Activated CD4-positive, alpha-beta T cell treated with anti-CD3 and anti-CD28 coated beads, Interleukin-2, amount 50 U/mL, for 16 hours (primary cell): ENCODE measurements at places on chromosomes 12 and 14.

DNA sequence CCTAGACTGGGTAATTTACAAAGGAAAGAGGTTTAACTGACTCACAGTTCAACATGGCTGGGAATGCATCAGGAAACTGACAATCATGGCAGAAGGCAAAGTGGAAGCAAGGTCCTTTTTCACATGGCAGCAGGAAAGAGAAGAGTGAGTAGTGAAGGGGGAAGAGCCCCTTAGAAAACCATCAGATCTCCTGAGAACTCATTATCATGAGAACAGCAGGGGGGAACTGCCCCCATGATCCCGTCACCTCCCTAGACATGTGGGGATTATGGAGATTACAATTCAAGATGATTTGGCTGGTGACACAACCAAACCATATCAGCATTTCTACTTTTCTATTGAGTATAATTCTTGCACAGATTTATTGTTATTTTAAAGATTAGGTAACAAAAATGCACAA lies 822.1 kb upstream of the FLRT2 start:
- no peak for DNase-seq

GRCh38 chr14:92426237-92426636 lies 87.3 kb upstream of the RIN3 start:
- DNase-seq = no peak

DNA sequence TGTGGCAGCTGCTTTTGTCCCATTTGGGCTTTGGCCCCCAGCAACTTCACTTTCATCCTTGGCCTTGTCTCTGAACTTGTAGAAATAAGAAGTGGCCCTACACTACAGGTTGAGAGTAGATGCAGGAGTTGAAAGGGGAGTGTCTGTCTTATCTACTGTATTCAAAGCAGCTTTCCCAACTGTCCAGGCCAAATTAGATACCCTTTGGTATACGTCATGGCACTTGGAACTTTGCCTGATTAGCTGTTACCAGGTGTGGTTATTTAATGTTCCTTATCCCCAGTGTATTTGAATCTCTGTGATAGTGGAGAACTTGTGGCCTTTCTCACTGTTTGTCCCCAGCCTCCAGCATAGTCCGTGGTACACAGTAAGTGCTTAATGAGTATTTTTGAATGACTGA lies 33.5 kb downstream of the SUDS3 start:
- no peak for DNase-seq

DNA sequence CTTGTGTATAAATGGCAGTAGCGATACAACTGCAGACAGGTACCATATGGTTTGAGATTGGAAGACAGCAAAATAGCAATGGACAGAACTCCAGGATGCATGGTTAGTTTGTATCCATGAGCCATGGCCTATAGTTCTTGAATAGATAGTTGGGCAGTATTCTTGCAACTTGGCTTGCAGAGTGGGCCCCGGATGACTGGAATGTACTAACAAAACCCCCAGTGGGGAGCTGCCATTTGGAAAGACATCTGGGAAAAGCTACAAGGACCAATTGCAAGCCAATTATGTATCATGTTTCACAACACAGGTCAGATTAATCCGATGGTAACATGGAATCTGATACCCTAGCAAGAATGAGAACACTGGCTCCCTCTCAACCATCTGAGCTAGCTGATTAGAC lies 279.6 kb downstream of the RERGL start:
- DNase-seq = no peak

GRCh38 chr14:99747167-99747566 lies 46.0 kb upstream of the EML1 start:
- no peak for DNase-seq

- no peak for DNase-seq
These were observed 120.7 kb upstream of the C14orf180 start for GRCh38 chr14:104458845-104459244.

GRCh38 chr12:15721316-15722115 lies 67.7 kb downstream of the EPS8 start:
- DNase-seq = no peak
